T-helper 2 cell treated with Interferon-gamma antibody and Interleukin-4, amounts not matched to agents 5 μg/mL and 100 μg/mL, for 36 hours (primary cell): ENCODE measurements at places on chromosomes 5 and 9.

- DNase-seq = no peak
Observed at GRCh38 chr9:133694686-133695085, 43.5 kb downstream of the SARDH start.

GRCh38 chr5:59661311-59661710, 232.2 kb downstream of the PDE4D start:
- DNase-seq = no peak

DNA sequence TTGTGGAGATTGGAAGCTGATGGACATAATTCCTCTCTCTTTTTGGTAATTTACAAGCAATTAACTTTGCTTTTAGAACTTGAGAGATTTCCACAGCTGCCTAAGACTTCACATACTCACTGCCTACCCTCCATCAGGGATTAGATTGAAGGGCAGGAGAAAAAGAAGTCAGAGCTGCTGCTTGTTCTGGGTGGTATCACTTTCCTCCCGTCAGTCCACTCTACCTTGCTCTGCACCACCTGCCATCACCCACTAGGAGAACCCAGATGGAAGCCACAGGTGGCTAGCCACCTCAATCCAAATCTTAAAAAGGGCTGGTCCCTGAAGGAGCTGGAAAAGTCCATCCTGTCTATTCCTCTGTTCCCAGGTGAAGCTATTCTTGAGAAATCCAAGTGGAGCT, 10.5 kb downstream of the IRF1 start:
- DNase-seq = no peak

- DNase-seq = no peak
Observed at GRCh38 chr5:66904189-66904588, 292.4 kb downstream of the CD180 start.

- no peak for DNase-seq
Observed at GRCh38 chr9:137986268-137987099, 108.9 kb downstream of the CACNA1B start.

DNA sequence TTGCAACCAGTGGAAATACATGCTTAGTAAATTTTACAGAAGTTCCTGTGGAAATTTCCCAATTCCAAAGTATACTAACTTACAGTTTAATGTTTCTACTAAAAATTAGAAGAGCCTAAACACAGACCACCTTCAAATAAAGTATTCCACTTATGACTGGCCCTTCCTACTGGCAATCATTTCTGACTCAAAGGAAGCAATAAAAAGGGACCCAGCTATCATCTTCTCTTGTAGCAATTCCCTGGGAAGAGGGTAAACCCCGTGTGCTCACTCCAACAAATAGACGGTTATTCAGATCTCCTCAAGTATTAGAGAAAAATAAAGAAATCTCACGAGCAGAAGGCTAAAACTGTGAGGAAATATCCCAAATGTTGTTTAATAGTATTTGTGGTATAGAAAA, 43.3 kb downstream of the GOLPH3 start:
- no peak for DNase-seq

DNA sequence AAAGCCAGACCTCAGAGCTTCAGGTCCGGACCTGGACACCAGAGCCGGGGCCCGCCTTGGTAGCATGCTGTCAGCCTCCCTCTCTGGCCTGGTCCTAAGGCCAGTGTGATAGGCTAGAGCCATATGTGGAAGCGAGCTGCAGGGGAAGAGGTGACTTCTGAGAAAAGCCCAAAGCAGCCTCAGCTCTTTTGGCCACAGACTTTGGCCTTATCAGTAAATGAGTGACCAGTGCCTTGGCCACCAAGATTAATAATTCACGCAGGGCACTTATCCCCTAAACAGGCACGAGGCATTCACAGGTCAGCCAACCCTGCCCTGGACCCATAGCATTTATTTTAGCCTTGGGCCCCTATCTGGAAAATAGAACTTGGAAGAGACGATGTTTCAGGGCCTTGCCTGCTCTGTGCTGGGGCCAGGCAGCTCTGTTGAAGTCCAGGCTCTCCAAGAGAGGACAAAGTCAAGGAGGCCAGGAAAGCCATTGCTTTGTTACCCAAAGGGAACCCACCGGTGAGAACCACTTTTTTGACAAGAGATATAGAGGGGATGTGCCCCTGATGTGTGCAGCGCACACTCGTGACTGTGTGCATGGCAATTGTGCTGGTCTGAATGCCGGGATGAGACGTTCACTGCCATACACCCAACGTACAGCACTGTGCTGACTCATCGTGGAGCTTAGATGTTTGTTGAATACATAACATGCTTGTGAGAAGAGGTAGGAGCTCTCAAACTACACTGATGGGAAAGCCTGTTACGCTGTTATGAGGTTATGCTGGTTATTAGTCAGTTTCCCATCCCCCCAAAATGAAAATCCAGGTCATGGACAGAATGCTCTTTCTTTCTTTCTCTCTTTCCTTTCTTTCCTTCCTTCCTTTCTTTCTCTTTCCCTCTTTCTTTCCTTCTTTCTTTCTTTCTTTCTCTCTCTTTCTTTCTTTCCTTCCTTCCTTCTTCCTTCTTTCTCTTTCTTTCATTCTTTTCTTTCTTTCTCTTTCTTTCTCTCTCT, 5.0 kb upstream of the SLC34A1 start:
- DNase-seq = no peak

GRCh38 chr5:157290981-157291711, 25.2 kb downstream of the CYFIP2 start:
- no peak for DNase-seq

DNA sequence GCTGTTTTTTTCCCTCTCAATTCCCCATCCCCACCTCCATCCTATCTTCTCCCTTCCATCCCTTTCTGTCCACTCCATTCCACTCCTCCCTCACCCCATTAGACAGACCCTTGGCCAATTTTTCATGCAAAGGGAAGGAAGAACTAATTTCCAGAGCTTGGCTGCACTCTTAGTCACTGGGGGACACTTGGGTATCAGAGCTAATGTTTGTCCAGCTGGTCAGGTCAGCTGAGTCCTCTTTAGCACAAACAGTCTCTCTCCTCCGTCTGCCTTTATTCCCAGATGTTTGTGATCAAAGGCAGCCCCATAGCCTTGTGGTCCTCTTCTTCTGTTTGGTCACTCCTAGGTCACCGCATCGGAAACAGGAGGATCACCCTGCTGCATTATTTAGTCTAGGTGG, 148.5 kb downstream of the NMUR2 start:
- DNase-seq = no peak

GRCh38 chr5:134020188-134020587, 15.4 kb upstream of the VDAC1 start:
- DNase-seq = no peak

- no peak for DNase-seq
Observed at GRCh38 chr9:114071197-114071795, 6.8 kb downstream of the AMBP start.

DNA sequence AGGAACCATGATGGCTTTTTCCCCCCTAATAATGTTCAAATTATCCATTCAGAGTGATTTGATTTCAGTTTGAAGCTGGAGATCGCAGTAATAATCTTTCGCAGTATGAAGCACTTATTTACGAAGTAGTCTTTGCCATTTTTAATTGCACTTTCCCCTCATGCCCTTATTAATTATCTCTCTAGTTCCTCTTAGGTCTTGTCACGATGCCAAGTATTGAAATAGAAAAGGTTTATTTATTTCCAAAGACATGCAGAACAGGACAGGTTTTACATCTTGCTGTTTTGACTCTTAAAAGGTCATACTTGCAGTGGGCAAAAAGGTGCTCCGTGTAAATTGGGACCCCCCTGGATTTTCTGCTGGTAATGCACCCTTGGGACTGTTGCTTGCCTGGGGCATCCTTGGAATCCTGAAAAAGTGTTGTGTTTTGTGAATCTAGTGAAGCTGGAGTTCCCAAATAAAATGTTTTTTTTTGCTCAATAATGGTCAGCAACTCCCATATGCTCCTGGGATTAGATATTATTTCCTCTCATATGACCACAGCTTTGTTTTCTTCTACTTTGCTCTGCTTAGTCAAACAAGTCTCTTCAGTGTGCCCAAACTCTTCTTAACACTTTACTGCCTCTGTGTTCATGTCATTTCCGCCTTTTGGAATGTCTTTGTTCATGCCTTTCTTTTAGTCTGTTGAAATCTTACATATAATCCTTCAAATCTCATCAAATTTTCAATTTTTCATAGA, 278.3 kb downstream of the TMEM38B start:
- DNase-seq = no peak

- DNase-seq = peak; percentile 35
Observed at GRCh38 chr5:16456103-16456832, 9.3 kb downstream of the ZNF622 start.

GRCh38 chr9:105880517-105880916, 186.2 kb downstream of the TMEM38B start:
- no peak for DNase-seq

GRCh38 chr5:145588113-145588512, 247.0 kb downstream of the PRELID2 start:
- no peak for DNase-seq

- no peak for DNase-seq
Observed at GRCh38 chr9:86700629-86701028, 246.7 kb downstream of the GAS1 start.

DNA sequence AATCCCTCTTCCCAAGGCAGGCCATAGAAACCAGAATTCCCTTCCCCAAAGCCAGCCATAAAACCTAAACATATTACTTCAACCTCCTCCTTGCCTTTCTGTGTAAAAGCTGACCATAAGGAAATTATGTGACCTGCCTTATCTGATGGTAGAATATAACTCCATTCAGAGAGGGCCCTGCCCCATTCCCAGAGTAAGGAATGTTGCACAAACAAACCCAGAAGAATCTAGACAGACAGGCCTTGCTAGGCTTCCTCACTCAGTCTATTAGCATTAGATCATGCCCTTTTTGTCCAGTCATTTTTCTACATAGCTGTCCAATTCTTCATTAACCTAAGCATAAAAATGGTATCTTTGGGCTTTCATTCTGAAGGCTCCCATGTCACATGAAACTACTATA, 17.8 kb upstream of the IFNB1 start:
- no peak for DNase-seq

GRCh38 chr5:73394610-73395009, 54.0 kb downstream of the FOXD1 start:
- no peak for DNase-seq

GRCh38 chr9:4548811-4549725, 58.8 kb downstream of the SLC1A1 start:
- no peak for DNase-seq

DNA sequence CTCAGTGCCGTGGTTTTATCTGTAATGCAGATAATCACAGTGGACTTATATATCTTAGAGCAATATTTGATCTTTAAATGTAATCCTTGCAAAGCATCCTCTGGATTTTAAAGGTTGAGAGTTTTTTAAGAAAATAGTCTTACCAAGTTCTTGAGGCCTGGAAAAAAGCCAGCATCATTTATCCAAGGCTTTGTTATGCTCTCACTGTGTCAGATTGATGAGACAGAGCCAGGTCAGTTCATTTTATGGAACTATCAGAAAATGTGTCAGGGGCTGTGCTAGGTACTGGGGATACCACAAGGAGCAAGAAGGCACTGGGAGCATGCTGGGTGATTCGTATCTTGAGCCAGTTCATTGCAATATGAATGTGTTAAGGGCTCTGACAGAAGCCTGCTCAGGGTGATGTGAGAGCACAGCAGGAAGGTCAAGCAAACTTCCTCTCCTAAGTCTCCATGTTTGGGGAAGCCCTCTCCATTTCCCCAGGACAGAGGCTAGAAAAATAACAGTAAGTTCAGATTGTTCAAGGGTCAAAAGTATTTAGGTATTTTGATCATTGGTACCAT, 19.7 kb downstream of the C7 start:
- no peak for DNase-seq

GRCh38 chr5:17910318-17910717, 276.1 kb downstream of the TAF11L14 start:
- no peak for DNase-seq

- no peak for DNase-seq
Observed at GRCh38 chr5:57684299-57684702, 201.7 kb upstream of the ACTBL2 start.

DNA sequence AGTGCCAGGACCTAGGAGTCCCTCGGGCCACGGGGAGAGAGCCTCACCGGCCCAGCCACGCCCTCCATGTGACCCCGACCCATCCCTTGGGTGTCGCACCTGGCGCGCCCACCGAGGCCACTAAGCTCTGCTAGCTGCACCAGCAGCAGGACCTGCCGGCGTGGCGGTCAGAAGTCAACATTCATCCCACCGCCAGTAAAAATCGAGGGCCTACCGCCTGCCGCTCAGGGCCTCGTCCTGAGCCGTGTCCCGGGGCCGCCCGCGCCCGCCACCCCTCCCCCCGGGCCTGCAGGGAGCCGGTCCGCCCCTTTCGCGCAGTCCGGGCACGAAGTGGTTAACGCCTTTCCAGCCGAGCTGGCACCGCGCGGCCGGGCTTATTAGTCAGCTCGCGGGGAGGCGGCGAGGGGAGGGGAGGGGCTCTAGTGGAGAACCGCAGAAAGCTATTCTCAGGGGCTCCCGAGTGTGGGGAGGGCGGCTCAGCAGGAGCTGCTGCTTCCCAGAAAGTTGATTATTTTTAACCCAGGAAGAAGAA, 124.4 kb downstream of the C9orf50 start:
- peak; percentile 80 for DNase-seq

DNA sequence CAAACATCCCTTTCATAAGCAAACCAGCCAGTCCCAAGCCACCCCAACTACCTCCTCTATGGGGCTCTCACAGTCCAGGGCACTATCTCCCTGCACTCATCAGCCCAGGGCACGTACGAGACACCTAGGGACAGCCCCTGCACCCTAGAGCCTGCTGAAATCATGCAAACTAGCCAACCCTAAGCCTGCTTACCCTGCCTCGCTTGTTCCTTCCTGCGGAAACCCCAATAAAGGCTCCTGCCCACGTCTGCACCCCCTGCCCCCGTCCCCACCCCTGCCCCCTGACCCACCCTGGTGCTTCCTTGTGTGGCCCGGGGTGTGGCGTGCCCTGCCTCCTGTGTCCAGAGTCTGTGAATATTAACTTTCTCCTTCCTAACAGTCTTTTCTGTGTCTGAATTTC, 135.9 kb downstream of the GADD45G start:
- peak; percentile 69 for DNase-seq

DNA sequence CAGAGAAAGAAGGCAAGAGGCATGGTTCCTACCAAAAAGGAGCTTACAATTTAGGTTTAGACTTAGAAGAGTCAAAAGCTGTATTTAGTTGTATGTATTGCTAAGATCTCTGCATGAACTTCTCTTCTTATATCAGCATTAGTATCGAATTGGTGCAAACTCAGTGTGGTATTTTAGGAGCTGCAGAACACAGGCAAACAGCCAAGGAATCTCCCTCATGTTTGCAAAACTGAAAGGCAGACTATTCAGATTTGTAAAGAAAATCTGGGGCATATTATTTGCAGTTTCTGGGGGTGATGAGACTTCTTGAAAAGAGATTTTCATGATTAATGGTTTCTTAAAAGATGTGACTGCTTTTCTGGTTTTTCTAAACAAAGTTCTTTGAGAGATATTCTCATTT, 252.7 kb downstream of the CEMIP2 start:
- DNase-seq = no peak

- no peak for DNase-seq
Observed at GRCh38 chr5:151570512-151571269, 20.4 kb downstream of the FAT2 start.

DNA sequence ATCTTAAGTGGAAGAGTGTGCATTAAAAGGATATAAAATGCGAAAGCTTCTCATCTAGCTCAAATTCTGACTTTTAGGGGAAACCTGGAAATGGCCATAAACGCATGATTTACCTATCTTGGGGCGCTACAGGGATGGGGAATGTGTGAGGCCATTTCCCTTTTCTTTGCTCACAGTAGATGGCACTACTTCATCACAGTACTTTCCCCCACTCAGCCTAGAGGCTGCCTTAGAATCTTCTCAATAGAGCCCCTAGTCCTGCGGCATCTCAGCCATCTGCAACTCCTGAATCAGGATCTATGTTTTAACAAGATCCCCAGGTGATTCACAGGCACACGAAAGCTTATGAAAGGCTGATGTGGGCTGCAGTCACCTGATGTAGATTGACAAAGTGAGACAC, 110.8 kb downstream of the LHFPL2 start:
- DNase-seq = no peak

- DNase-seq = peak; percentile 61
Observed at GRCh38 chr9:35035851-35036701, 36.3 kb downstream of the VCP start.
